ENCODE measurements at places on chromosomes 6 and 20.
A peak's percentile ranks its signal among the peaks of the same experiment; 100 is the strongest.

- no peak for DNase-seq
These were observed 60.7 kb upstream of the RNF24 start for GRCh38 chr20:4076033-4076432.

DNA sequence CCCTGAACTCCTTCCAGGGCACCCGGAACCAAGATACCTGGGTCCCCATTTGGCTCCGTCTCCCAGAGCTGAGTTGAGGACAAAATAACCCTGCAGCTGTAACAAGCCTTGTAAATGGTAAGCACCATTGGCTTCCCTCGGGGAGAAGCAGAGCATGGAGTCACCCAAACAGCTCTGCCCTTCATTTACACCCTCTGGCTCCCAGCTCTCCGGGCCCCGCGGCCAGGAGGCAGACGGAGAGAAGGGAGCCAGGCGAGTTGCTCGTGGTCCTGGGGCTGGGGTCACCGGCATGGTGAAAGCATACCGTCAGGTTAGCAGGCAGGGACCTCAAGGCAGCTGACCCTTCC, 2.1 kb downstream of the TFEB start:
- DNase-seq: no peak

GRCh38 chr20:9475456-9475855, 38.9 kb upstream of the LAMP5 start:
- DNase-seq: no peak

- DNase-seq: no peak
These were observed 786.1 kb downstream of the TFAP2A start for GRCh38 chr6:9628819-9629218.

DNA sequence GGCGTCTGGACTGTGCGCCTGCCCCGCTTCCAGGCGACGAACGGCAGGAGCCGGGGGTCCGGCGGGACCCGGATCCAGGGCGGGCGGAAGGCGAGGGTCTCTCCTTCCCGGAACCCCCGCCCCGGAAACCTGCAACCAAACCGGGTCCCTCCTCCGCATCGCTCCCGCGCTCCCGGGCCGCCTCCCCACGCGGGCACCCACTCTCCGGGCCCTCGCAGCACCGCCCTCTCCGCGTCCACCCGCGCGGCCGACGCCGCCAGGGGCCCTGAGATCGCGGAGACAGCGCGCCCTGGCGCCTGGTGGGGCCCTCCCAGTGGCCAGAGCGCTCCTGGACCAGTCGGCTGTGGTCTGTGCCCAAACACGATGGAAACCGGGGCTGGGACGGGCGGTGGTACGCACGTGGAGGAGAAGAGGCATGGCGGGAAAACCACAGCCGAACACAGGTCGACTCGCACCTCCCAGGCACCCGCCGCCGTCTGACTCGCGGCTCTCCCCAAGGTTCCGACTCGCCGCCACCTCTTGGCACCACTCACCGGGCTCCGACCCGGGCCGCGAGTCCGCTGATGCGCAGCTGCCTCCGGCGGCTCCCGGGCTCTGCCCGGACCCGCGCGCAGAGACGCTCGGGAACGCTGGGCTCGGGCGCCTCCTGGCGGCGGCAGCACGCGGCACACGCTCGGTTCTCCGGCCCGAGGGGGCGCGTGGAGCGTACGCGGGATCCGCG, 7.9 kb downstream of the NKX2-2 start:
- peak; percentile 21 for DNase-seq

- no peak for DNase-seq
These were observed 10.2 kb downstream of the BMP7 start for GRCh38 chr20:57256205-57256604.

GRCh38 chr20:19903168-19903811, 113.9 kb upstream of the NAA20 start:
- DNase-seq: no peak

DNA sequence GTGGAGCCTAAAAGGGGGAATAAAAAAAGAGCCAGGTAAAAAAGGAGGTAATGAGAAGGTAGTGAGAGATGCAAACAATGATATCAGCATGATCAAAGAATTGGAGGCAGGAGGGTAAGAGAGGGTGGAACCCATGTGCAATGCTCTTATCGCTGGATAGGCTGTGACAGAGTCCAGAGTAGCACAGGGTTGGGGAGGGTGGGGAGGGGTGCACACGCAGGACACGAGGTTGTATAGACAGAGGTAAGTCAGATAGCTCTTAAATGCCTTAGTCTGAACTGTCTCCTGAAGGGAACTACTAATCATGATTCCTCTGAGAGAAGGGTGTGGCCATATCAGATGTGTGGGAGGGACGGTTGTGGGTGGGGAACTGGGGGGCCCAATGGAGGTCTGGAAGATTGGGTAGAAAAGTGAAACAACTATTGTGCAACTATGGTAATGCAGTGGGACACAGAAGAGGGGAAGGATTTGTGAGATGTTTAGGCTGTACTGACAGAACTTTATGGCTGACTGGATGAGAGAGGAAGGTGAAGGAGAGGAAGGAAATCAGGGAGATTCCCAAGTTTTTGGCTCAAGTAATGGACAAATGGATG, 354.8 kb downstream of the BTBD9 start:
- DNase-seq: no peak

- DNase-seq: no peak
These were observed 27.4 kb downstream of the GJA10 start for GRCh38 chr6:89921691-89922090.

DNA sequence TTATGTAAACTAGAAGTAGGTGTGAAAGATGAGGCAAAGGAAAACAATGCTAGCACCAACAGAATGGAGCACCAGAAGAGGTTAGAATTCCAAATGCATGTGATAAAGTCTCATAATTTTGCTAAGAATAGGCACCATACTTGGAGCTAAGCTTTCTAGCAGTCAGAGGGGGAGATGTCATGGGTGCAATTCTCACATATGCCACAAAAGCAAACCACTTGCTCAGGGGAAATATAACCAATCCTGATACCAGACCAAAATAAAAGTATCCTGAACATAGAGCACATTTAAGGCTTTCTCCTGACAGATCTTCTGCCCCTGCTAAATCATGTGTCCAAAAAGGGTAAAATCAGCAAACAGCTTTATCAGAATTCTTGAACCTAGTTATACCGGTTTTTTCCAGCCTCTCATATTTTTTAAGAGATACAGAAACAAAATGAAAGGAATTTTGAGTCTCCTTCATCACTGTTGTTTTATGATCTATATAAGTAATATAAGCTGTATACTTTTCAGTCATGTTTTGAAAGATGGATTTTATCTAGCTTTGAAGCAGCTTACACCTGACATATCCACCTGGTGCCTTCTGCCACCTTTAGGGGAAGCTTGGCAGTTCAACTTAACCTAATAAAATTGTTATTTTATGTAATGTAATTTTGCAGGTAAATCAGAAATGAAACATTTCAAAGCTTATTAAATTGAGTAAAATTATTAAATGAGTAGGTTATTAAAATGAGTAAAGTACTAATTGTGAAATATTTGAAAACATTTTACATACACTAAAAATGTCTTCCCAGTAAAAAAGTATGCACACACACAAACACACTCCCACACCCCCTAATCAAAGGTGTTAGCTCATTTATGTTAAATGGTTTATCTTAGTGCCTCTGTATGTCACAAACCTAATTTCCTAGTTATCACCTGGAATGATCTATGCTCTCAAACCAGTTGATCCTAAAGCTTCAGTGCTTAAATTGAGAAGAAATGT, 2.8 kb downstream of the SPO11 start:
- DNase-seq: no peak
